CD4-positive, alpha-beta T cell treated with Interleukin-10 for 1 hour (primary cell): ENCODE measurements at places on chromosomes 1 and 21.

DNA sequence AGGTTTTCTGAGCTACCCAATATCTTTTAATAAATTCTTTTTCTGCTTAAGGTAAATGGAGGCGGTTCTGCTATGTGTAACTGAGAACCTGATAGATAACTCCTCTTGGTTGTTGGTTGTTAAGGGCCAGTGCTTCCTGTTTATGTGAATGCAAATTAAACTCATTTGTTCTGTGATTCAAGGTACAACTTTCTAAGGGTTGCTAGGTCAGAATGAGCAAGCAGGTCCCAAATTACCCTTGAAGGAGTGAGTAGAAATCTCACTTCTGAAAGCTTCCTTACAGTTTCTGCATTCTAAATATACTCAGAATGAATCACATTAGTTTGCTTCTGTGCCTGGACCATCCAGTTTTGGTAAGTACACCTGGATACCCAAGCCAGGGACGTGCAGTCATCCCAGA is 15.5 kb upstream of the FAM78B start:
- no peak for DNase-seq

GRCh38 chr1:205458777-205459566 is 3.1 kb upstream of the BLACAT1 start:
- DNase-seq = peak; percentile 34

DNA sequence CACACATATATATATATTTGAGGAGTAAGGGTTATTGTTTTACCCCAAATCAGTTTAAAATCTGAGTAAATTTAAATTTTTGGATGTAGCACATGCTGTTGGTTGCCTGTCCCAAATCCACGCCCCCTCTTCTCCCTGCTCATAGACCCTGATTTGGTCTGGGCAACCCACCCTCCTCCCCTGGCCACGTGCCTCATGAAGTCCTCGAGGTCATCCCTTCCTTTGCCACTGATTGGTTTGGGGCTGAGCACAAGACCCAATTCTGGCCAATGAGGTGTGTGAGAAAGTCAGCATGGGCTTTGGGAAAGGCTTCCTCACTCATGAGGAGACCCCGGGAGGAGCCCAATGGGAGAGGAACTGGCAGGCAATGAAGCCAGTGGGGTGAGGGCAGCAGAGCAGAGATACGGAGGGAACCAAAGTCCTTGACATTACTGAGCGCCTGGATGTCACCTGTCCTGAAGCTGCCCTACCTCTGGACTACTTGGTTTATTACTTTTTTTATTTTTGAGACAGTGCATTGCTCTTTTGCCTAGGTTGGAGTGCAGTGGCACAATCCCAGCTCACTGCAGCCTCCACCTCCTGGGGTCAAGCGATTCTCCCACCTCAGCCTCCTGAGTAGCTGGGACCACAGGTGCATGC is 31.3 kb upstream of the GPR157 start:
- DNase-seq = no peak

GRCh38 chr1:184811439-184812111 is 56.9 kb upstream of the EDEM3 start:
- no peak for DNase-seq

- no peak for DNase-seq
Observed at GRCh38 chr1:233636503-233636877, 22.6 kb downstream of the KCNK1 start.

GRCh38 chr1:224294775-224295174 is 35.2 kb downstream of the NVL start:
- DNase-seq = no peak

DNA sequence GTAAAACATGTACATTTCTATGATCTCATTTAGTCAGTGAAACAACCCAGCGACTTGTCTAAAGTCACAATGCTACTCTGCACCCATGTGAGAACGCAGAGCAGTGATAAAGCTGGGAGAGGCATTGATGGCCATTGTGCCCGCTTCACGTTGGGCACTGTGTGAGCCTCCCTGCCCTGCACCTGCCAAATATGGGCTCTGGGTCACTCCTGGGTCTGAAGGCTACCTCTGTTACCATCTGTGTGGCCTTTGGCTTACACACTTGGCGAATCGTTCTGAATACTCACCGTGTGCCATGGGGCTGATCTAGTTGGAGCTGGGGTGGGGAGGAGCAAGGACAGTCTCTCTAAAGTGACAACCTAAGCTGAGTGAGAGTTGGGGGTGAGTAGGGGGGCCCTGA is 29.9 kb downstream of the PCSK9 start:
- no peak for DNase-seq

- peak; percentile 47 for DNase-seq
Observed at GRCh38 chr1:100387657-100388350, 35.5 kb downstream of the CDC14A start.

GRCh38 chr1:20198918-20199317 is 12.6 kb upstream of the PLA2G2C start:
- no peak for DNase-seq
